T-helper 1 cell (primary cell): ENCODE measurements at places on chromosomes 4 and X.

- no peak for DNase-seq
Observed at GRCh38 chrX:39787999-39788398, 309.8 kb downstream of the BCOR start.

GRCh38 chr4:184955636-184956035 lies 62.7 kb upstream of the HELT start:
- no peak for DNase-seq

GRCh38 chr4:128166982-128167381 lies 105.9 kb downstream of the LARP1B start:
- DNase-seq = no peak

GRCh38 chr4:2073808-2074481 lies 14.8 kb downstream of the NAT8L start:
- no peak for DNase-seq

GRCh38 chrX:13254076-13254785 lies 65.6 kb downstream of the ATXN3L start:
- no peak for DNase-seq

- no peak for DNase-seq
Observed at GRCh38 chr4:8252301-8253173, 17.0 kb upstream of the HTRA3 start.

- no peak for DNase-seq
Observed at GRCh38 chr4:78213218-78213617, 156.1 kb downstream of the FRAS1 start.

DNA sequence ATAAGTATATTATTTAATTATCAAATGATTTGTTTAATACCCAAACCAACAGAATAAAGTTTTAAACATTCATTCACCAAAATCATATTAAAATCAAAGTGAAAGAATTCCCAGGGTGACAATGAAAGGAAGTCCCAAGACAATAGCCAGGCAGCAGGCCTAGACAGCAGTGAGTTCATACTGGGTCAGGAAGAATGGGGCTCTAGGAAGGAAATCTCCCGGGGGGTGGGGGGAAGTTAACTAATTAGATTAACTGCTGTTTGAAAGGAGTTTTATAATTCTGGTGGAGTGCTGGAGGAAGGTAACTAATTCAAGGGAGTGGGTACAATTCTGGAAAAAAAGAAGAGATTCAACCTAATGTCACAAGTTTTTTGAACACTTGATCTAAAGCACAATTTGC lies 104.1 kb downstream of the ZAR1 start:
- no peak for DNase-seq

- no peak for DNase-seq
Observed at GRCh38 chrX:45667666-45668065, 467.0 kb upstream of the DIPK2B start.

GRCh38 chrX:37921758-37922157 lies 74.4 kb upstream of the DYNLT3 start:
- DNase-seq = no peak

DNA sequence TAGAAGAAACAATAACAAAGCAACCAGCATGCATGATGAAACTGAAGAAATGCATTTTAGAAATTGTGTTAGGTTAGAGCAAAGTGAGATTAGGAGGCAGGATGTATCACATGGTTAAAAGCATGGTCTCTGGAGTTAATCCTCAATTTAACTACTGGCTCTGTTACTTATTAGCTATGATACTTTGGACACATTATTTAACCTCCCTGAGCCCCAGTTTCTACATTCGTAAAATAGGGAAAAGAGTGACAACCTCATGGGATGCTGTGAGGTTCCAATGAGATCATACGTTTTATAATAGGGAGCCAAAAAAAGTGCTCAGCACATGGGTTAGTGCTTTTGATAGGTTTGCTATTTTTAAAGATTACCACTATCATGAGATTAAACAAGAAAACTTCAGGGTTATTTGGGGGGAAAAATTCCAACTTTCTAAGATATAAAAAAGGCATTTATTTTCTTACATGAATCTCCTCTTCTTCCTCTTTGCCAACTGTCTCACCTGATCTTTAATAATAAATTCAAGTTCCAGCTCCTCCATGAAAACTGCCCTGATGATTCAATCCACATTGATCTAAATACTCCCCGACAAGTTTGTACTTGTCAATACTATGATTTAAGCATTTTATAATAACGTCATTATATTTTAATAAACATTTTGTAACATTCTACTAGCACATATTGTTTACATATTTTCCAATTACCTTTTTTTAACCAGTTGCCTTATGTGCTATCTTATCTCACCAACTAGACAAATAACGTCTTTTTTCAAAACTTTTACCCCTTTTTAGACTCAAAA lies 4.6 kb downstream of the SEC31A start:
- no peak for DNase-seq

DNA sequence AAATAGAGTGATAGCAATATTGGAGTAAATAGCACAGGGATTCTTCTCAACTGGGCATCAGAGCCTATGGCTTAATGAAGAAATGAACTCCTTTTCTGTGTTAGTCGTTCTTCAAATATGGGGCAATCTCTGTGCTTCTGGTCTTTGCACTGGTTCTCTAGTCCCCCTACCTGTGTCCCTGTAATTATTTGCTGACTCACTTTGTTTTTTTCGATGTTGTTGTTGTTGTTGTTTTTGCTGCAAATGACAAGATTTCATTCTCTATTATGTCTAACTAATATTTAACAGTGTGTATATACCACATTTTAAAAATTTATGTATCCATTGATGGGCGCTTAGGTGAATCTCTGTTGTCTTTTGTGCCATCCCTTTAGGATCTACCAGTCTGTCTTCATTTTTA lies 2137.8 kb upstream of the TENM3 start:
- DNase-seq = no peak

GRCh38 chr4:26489101-26489985 lies 941 bp downstream of the CCKAR start:
- DNase-seq = no peak

GRCh38 chr4:150033081-150033480 lies 45.2 kb upstream of the DCLK2 start:
- no peak for DNase-seq

DNA sequence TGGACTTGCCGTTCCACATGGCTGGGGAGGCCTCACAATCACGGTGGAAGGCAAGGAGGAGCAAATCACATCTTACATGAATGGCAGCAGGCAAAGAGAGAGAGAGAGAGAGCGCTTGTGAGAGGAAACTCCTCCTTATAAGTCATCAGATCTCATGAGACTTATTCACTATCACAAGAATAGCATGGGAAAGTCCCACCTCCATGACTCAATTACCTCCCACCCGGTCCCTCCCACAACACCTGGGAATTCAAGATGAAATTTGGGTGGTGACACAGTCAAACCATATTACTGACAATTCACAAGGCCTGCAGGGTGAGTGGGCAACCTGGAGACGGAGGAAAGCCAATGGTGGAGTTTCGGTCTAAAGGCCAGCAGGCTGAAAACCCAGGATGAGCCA lies 394.3 kb upstream of the TRAM1L1 start:
- DNase-seq = no peak

- DNase-seq = no peak
Observed at GRCh38 chr4:121554382-121554781, 142.4 kb downstream of the ANXA5 start.

GRCh38 chr4:85477534-85477933 lies 2.6 kb downstream of the ARHGAP24 start:
- no peak for DNase-seq

- no peak for DNase-seq
Observed at GRCh38 chr4:52645300-52645699, 13.8 kb downstream of the USP46 start.

GRCh38 chr4:21768349-21769310 lies 179.9 kb downstream of the KCNIP4 start:
- no peak for DNase-seq

GRCh38 chr4:168199260-168199957 lies 107.1 kb downstream of the ANXA10 start:
- no peak for DNase-seq

- no peak for DNase-seq
Observed at GRCh38 chrX:121283921-121284320, 236.5 kb downstream of the GLUD2 start.

DNA sequence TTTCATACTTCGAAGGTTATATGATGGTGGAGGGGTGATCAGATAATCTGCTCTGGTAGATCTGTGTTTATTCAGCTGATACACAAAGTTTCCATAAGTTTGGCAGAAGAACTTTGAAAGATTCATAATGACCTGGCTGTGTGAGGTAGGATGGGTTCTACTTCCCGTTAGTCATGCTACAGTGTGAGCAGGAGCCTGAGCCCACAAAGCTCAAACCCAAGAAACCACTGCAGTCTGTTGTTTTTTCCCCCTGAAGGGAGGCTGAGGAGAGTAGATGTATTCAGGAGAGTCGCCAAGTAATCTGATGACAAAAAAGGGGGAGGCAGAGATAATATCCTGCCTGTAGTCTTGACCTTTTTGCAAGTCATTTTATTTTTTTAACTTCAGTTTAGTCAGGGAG lies 52.8 kb upstream of the PPP3CA start:
- DNase-seq = no peak

DNA sequence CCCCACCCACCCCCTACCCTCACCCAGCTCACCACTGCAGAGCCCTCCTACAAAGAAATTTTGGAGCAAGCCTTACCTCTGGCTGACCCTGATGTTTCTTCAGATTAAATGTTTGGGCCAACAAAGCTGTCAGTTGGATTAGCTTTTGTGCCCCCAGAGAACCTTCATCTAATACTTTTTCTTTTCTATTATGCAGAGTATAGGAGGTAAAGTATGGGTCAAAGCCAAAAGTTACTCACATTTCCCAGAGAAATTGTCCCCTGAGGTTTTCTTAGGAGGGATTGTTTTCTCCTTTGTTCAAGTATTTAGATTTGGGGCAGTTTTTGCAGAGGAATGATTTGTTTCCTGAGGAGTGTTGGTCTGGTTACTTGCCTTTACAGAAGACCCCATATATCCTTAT lies 69.5 kb downstream of the AASDH start:
- no peak for DNase-seq

- no peak for DNase-seq
Observed at GRCh38 chr4:25861951-25862410, 807 bp downstream of the SEL1L3 start.

DNA sequence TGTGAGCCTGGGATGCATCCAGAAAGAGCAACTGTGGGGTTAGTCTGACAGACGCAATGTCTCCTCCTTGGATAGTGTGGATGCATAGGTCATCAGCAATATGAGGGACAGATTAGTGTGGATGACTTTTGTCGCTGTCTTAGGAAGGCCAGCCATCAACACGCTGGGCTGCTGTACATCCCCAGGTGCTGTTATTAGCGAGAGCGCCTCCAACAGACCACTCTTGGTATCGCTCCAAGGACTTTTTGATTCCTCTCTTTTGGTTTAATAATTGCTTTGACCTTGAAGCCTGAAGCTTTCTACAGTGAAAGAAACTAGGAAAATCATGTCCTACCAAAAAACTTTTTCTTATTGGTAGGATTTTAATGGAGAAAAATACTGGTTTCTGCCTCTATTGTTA lies 76.7 kb downstream of the TMEM131L start:
- no peak for DNase-seq

DNA sequence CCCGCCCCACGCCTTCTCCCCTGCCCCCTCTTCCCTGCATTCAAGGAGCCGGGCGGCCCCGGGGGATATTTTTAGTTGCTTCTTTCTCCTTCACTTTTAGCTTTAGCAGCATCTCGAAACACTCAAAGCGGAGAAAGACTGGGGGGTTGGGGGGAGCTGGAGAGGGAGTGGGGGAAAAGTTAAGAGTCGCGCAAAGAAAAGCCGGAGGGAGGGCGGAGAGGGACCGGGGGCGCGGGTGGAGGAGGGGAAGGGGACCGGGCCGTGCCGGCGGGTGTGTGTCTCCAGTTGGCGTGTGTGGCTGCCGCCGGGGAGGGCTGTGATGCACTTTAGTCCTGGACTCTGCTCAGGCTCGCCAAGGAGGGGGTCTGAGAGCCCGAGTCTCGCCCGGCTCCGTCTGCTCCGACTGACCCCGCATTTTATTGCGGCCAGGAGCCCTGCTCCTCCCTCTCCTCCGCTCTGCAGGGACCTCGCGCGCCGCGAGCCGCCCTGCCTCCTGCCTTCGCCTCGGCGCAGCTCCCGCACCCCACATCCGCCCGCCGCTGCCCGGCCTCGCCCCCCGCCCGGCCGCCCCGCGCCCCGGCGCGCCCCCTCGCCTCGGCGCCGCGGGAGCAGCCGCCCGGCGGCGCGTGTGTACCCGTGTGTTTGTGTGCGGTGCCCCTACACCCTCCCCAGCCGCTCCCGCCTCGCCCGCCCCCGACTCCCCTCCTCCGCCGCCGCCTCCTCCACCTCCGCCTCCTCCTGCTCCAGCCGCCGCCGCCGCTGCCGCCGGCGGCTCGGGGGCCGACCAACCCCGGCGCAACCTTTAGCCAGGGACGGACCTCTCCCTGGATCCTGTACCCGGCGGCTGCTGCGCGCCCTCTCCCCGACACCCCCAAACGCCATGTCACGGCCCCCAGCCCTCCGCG lies 1.4 kb downstream of the ZNF827 start:
- DNase-seq = peak; percentile 57

DNA sequence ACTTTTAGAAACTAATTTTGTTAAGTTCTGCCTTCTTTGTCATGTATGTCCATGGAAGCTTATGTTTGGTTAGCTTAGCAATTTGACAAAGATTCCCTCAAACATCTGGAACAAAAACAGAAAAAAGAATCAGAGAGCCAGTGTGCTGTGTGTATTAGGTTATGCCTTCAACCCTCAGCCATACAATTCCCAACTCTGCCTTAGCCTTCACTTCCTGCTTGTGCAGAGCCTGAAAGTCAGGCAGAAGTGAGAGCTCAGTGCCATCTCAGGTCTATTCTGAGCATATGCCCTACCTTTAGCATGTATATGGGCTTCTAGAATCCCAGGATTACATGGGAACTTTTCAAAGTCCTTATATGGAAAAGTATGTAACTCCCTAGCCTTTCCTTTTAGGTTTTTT lies 58.2 kb upstream of the STOX2 start:
- DNase-seq = no peak

DNA sequence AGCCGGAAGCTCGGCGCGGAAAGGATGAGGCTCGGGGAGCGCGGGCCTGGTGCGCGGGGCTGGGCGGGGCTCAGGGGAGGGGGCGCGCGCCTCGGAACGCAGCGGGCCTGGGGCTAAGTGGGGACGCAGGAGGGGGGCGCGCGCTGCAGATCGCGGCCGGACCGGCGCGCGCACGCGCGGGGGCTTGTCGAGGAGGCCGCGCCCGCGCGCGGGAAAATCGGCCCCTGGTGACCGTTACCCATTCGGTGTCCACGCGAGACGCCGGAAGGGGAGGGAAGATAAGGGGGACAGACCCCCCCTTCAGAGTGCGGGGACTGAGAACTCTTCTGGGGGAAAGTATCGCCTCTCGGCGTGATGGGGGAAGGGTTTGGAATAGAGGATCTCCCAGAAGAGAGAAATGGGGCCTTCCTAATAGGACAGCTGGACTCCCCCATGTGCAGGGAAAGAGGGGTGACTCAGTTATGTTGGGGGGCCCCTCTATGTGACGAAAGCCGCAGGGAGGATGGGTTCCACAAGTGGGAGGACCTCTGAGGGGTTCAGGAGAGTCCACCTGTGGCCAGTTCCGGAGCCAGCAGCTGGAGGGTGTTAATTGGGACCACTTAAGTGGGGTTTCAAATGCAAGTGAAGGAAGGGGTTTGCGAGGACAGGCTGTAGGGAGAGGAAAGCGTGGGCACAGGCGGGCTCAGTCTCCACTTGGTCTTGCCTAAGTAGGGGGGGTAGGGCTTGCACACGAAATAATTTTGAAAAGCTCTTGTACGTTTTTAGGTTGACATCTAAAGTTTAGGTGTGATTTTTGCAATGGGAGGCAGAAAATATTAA lies 584 bp downstream of the SUV39H1 start:
- no peak for DNase-seq

- DNase-seq = peak; percentile 39
Observed at GRCh38 chr4:2798399-2799223, 5.7 kb downstream of the SH3BP2 start.
